ENCODE measurements at places on chromosomes 6 and 20. TPM values are rescaled to one million over a fixed set of nuclear protein-coding genes. Genes with fewer than 3 reads are reported as not detected.

The BRD2 gene
- polyA plus RNA-seq, result 89.9 TPM

The CRISP3 gene
- polyA plus RNA-seq, result not detected

DNA sequence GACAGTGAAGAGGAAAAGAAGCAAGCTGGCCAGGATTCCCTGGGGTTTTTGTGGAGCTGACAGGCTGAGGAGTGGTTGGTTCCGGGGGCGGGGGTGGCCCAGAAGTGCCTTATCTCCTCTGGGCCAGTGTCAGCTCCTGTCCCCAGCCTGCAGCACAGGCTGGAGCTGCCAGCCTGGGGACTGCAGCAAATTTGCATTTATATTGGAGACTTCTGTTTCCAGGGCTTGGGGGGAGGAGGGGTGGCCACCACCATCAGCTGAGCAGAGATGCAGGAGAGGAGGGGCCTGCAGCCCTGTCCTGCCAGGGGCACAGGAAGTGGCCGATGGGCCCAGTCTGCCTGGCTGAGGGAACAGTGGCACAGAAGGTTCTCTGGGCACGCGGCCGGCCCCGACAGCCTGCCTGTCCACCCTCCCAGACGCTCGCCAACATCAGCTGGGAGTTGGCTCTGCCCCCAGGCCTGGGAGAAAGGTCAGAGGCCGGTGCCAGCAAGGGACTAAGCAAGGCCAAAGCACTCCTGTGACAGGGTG, 24.3 kb upstream of the SCRT2 start:
- no peak for DNase-seq
- H3K36me3 ChIP-seq, result no peaks in the 10 kb centered on the region
- H3K27ac ChIP-seq, result no peak overlapping the region
- H3K4me3 ChIP-seq, result no peak overlapping the region
- no peaks in the 10 kb centered on the region for H3K4me1 ChIP-seq
- no peaks in the 10 kb centered on the region for H3K27me3 ChIP-seq

GRCh38 chr6:85468326-85468725, 18.4 kb downstream of the NT5E start:
- H3K4me1 ChIP-seq, result peaks cover 18% of the 10 kb centered on the region
- H3K27ac ChIP-seq, result no peak overlapping the region

GRCh38 chr20:52569201-52569600, 377.6 kb upstream of the ZFP64 start:
- H3K4me3 ChIP-seq, result no peak overlapping the region
- no peaks in the 10 kb centered on the region for H3K27me3 ChIP-seq
- no peak for DNase-seq
- H3K27ac ChIP-seq, result no peak overlapping the region

- H3K36me3 ChIP-seq, result no peaks in the 10 kb centered on the region
- no peak overlapping the region for H3K4me3 ChIP-seq
- H3K27ac ChIP-seq, result no peak overlapping the region
Observed at GRCh38 chr20:12014276-12014675, 96.6 kb downstream of the BTBD3 start.

DNA sequence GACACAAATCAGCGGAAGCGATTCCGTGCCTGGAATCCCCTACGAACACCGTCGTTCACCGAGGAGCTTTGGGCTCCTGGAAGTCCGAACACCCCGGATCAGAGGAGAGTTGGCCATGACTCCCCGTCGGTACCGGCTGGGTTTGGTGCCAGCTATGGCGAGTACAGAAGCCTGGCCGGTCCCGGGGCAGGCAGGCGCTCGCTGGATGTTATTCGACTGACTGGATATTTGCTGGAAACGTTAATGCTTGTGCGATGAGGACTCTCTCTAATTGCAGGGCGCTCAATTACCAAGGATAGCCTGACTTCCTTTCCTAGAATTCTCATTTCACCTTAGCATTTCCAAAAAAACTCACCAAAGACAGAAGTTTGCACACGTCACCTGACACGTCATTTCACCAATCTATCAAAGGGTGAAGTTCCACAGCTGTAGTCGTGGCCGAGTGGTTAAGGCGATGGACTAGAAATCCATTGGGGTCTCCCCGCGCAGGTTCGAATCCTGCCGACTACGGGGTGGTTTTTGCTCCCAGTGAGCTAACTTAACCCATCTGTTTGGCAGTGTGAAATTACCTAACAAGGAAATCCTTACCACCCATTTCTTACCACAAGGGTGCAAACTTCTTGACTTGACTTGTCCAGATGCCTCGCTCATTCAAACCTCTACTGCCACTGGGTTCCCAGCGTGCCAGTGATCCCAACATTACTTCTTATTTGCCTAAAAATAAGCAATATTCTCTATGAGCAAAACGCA, 22.7 kb upstream of the ZNF184 start:
- no peak for DNase-seq
- no peaks in the 10 kb centered on the region for H3K4me1 ChIP-seq
- peak overlapping the region; percentile 1 for H3K27ac ChIP-seq
- H3K4me3 ChIP-seq, result peak overlapping the region; percentile 29
- peaks cover 31% of the 10 kb centered on the region for H3K27me3 ChIP-seq

The GMPR gene
- 0.82 TPM for polyA plus RNA-seq

DNA sequence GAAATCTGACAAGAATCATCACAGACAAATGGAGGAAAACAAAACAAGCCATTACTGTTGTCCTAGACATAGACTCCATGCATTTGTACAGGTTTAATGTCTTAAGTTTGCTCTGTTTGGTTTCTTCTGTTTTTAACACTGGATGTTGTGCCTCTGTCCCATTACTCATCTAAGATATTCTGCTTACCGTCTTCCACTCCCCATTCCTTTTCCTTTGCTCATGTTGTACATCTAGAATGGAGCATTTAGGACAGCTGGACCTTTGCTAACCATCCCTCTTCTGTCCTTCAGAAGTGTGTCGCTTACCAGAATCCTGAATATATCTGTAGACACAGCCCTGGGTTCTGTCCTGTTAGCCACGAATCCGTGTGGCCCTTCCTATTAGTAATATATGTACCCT, 35.2 kb downstream of the RAB22A start:
- no peak overlapping the region for H3K27ac ChIP-seq
- H3K36me3 ChIP-seq, result peaks cover 28% of the 10 kb centered on the region
- DNase-seq, result no peak
- H3K4me3 ChIP-seq, result no peak overlapping the region
- H3K27me3 ChIP-seq, result no peaks in the 10 kb centered on the region

DNA sequence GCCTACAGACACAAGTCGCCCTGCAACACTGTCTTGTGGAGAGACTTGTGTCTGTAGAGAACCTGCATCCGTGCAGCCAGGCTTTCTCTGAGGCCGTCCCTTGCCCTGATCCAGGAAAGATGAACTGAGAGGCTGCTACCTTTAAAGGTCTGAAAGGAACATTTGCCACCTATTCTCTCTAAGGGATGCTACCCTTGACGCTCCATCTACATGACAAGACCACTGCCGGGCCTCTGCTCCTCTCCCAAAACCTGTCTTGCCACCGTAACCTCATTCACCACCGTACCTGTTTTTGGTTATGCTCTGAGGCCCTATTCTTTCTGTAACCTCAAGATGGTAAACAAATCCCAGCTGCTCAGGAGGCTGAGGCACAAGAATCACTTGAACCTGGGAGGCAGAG, 73.9 kb downstream of the FOXF2 start:
- no peak overlapping the region for H3K4me3 ChIP-seq
- H3K4me1 ChIP-seq, result no peaks in the 10 kb centered on the region
- DNase-seq, result no peak
- no peaks in the 10 kb centered on the region for H3K36me3 ChIP-seq
- H3K27me3 ChIP-seq, result no peaks in the 10 kb centered on the region

The PAK5 gene
- polyA plus RNA-seq, result not detected

- no peaks in the 10 kb centered on the region for H3K27me3 ChIP-seq
- no peaks in the 10 kb centered on the region for H3K4me1 ChIP-seq
- H3K27ac ChIP-seq, result no peak overlapping the region
- no peaks in the 10 kb centered on the region for H3K36me3 ChIP-seq
Observed at GRCh38 chr20:60583741-60584140, 625.5 kb downstream of the CDH26 start.

The TMC2 gene
- not detected for polyA plus RNA-seq

GRCh38 chr6:147479857-147480256, 28.6 kb upstream of the SAMD5 start:
- no peak overlapping the region for H3K27ac ChIP-seq
- no peak overlapping the region for H3K4me3 ChIP-seq
- H3K4me1 ChIP-seq, result no peaks in the 10 kb centered on the region

GRCh38 chr6:44788387-44788981, 401.0 kb downstream of the CDC5L start:
- H3K27me3 ChIP-seq, result no peaks in the 10 kb centered on the region
- no peak overlapping the region for H3K27ac ChIP-seq
- H3K36me3 ChIP-seq, result no peaks in the 10 kb centered on the region

The FILIP1 gene
- not detected for polyA plus RNA-seq

GRCh38 chr6:153059757-153060156, 57.2 kb upstream of the MTRF1L start:
- H3K4me1 ChIP-seq, result no peaks in the 10 kb centered on the region
- no peak overlapping the region for H3K4me3 ChIP-seq
- no peak overlapping the region for H3K27ac ChIP-seq
- H3K27me3 ChIP-seq, result no peaks in the 10 kb centered on the region
- no peaks in the 10 kb centered on the region for H3K36me3 ChIP-seq
- no peak for DNase-seq

The SIM1 gene
- not detected for polyA plus RNA-seq

The POPDC3 gene
- polyA plus RNA-seq, result not detected

DNA sequence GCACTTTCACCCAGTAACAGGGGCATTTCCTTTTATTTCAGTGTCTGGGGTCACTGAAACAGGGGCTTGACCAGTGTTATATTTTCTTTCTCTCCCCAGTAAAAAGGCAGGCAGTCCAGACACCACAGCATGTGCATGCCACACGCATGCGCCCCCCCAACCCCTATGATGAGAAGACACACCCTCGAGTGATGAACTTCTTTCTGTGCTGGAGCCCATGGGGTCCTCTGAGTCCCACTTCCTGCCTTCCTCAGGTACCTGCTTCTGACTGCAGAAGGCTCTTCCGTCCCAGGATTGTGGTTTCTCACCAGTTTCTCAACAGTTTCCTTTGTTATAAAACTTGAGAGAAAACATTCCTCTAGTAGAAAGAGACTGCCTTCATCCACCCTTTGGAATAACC, 45.7 kb upstream of the TMEM181 start:
- no peak for DNase-seq
- no peak overlapping the region for H3K4me3 ChIP-seq
- no peak overlapping the region for H3K27ac ChIP-seq
- peaks cover 25% of the 10 kb centered on the region for H3K4me1 ChIP-seq

DNA sequence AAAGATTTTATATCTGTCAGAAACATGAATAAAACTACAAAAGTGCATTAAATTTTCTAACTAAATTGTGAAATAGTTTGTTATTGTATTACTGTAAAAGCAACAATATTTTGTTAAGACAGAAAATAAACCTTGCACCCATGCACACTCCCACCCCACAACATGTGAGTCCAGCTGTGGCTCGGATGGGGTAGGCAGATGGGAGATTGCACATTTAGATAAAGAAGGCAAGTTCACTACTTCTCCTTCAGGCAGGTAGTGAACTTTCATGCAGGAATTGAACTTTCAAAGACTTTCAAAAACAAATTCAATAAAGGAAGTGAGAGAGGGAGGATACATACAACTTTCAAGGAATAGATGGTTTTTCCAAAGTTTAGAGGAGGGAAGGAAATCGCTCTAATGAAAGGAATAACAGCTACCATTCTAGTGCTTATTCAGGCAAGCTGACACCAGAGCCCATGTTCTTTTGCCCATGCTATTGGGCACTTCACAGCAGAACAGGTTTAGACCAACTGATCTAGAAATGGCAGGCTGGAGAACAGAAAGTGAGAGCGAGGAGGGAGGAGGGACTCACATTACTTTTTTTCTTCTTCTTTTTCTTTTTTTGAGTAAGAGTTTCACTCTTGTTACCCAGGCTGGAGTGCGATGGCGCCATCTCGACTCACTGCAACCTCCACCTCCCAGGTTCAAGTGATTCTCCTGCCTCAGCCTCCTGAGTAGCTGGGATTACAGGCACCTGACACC, 28.5 kb downstream of the SF3B5 start:
- no peak overlapping the region for H3K27ac ChIP-seq
- DNase-seq, result no peak
- no peak overlapping the region for H3K4me3 ChIP-seq
- no peaks in the 10 kb centered on the region for H3K36me3 ChIP-seq

The STMND1 gene
- not detected for polyA plus RNA-seq

DNA sequence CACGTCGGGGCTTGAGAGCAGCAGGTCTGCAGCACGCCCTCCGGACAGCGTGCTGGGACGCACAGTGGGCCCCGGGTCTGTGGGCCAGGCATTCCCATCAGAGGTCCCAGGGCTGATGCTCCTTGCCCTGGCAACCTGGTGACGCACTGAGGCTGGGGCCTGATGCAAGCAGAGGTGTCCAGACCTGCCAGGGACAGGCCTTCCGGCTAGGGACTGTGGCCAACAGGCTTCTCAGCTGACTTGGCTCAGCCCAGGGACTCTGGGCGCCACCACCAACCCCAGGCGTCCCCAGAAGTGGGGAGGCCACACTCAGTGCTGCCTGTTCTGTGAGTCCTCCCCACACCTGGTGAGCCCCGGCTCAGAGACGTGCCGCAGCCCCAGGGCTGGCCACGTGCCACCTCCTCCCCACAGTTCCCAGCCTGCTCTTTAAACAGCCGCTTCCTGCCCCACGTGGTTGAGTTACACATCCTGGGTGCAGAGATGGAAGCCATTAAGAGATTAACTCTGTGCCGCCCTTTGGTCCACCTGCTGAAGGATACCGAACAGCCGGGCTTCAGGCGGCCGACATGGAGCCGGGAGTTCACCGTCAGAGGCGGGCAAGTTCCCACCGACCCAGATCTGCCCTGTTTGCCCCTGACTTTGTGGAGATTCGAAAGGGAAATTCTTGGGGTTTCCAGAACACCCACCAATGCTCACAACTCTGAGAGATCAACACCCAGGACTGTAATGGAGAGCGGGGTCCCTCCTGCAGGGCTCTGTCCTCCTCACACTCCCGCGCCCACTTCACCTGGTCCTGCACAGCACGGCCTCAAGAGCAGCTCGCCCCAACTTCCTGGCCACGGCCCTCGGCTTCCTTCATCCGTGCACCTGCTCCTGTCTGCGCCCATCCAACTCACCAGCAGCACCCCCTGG, 37.6 kb upstream of the ZBP1 start:
- H3K27me3 ChIP-seq, result no peaks in the 10 kb centered on the region
- H3K36me3 ChIP-seq, result no peaks in the 10 kb centered on the region
- no peak overlapping the region for H3K4me3 ChIP-seq
- H3K27ac ChIP-seq, result no peak overlapping the region
- peak; percentile 18 for DNase-seq
- H3K4me1 ChIP-seq, result peaks cover 22% of the 10 kb centered on the region

Measured in CD8-positive, alpha-beta memory T cell (primary cell).